ENCODE measurements at places on chromosomes 5 and 9. TPM values are rescaled to one million over a fixed set of nuclear protein-coding genes. Genes with fewer than 3 reads are reported as not detected.

Gene ADAMTS12
- not detected for total RNA-seq

Gene EPB41L4A
- 0.51 TPM for total RNA-seq

Gene GPRIN1
- 0.64 TPM for total RNA-seq

- no peaks in the 10 kb centered on the region for H3K4me1 ChIP-seq
- H3K36me3 ChIP-seq, result peaks cover 27% of the 10 kb centered on the region
- no peaks in the 10 kb centered on the region for H3K27me3 ChIP-seq
- no peak overlapping the region for H3K27ac ChIP-seq
Measured at GRCh38 chr5:173138707-173139106, 5.6 kb upstream of the BNIP1 start.

DNA sequence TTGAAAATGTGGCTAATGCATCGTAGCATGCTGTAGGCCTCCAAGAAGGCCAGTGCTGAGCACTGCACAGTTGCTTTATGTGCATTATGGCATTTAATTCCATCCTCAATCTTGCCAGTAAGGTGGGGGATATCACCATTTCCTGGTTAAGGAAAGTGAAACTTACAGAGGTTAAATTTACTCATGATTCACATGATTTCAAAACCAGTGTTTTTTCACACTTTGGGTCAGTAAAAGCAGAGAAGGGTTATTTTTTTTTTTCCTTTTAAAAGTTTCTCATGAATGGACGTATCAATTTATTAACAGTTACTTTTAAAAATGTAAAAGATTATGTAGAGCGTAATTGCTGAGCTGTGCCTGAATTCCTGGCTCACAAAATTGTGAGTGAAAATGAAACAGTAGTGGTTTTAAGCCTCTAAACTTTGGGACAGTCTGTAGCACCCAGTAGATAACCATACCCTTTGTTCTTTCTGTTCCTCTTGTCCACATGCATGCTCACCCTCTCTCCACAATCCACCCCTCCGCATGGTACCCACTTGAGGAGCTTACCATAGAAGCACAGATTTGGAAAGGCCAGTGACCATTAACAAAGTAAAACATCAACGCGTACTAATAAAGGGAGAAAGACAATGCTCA, 21.2 kb downstream of the MAST4 start:
- no peaks in the 10 kb centered on the region for H3K36me3 ChIP-seq
- H3K27ac ChIP-seq, result no peak overlapping the region
- H3K4me3 ChIP-seq, result no peak overlapping the region
- no peaks in the 10 kb centered on the region for H3K4me1 ChIP-seq
- no peak for DNase-seq
